Activated CD4-positive, alpha-beta T cell treated with anti-CD3 and anti-CD28 coated beads, Interleukin-2, Interleukin-6, amounts not matched to agents 100 ng/mL and 50 ng/mL, durations not matched to agents 16 hours and 8 hours (primary cell): ENCODE measurements at places on chromosomes 7 and 10.

GRCh38 chr10:102341038-102341688, 54.3 kb upstream of the NFKB2 start:
- DNase-seq = no peak

- no peak for DNase-seq
Measured at GRCh38 chr7:89760690-89761089, 393.6 kb upstream of the STEAP1 start.

- no peak for DNase-seq
Measured at GRCh38 chr7:142450695-142451094, 192.8 kb upstream of the PRSS58 start.

- no peak for DNase-seq
Measured at GRCh38 chr7:31079126-31079823, 27.2 kb downstream of the ADCYAP1R1 start.

DNA sequence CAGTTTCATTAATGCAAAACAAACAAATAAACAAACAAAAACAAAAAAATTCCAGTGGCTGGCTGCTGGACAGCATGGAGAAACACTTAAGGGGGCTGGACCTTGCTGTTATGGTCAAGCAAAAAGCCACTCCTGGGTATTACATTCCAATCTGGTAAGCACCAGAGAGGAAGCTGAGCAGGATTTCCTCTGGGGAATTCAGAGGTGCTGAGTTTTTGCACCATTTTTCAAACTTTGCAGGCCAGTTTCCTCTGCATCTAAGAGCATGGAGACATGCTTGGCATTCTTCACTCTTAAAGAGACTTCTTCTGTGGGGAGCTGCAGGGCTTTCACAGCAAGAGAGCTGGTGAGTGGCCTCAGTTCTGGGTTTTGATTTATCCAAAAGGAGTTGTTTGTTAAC, 84.5 kb downstream of the FZD1 start:
- DNase-seq = no peak
